ENCODE measurements at places on chromosomes 13 and 19.

- DNase-seq, result no peak
Observed at GRCh38 chr19:30079200-30079599, 137.2 kb downstream of the URI1 start.

DNA sequence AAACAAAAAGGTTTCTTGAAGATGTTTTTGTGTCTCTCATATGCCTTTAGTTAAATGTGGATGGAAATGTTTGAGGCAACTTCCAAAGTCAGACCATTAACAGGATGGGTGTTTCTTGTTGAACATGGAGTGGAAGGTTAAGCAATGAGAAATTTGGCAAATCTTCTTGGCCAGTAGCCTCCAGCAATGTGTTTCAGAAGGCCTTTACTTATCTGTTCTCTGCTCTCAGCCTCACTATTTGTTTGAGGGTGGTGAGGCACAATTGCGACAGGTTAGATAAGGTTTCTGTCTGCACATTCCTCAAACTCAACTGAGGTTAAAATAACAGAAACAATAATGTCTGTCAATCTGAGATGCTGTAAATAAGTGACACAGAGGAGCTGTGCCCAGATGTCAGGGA is 1019.0 kb downstream of the DIAPH3 start:
- DNase-seq, result no peak

DNA sequence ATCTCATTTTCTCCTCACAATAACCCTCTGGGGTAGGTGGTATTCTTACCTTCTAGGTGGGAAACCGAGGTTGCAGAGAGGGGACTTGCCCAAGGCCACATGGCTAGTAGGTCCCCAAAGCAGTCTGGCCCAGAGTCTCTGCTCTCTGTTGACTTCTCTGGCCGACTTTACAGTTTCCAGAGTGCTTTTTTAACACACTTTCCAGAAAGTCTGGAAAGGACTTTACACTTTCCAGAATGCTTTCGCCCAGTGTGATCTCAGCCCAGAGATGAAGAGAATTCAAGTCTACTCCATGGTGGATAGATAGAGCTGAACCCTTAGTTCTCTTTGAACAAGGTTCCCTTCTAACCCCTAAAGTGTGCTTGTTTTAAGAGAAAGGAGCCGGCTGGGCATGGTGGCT is 12.2 kb downstream of the ARHGAP35 start:
- DNase-seq, result no peak

DNA sequence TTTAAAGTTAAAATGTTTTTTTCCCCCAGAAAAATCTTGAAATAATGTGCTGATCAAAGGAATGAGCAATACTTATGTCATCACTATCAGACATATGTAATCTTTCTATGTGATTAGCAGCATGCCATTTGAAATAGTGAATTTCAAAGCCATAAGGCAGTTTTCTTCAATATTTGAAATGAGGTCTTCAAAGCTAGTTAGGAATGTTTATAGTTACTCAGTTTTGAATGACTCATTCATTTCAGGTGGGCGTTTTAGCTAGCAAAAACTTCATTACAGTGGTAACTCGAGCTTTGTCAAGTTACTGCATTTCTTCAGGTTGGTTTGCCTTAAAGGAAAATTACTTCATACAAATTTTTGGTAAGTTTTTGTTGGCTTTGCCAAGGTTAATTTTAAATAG is 102.1 kb downstream of the ATP8A2 start:
- DNase-seq, result no peak

GRCh38 chr19:6108721-6109633 is 1.3 kb downstream of the RFX2 start:
- no peak for DNase-seq

- no peak for DNase-seq
Observed at GRCh38 chr13:36919833-36920615, at the start of gene SMAD9. SMAD9 (minus strand) TSS chr13:36920238; CDS start chr13:36879689, 40,549 bp downstream.

- DNase-seq, result no peak
Observed at GRCh38 chr13:33352041-33352440, 66.5 kb upstream of the STARD13 start.

DNA sequence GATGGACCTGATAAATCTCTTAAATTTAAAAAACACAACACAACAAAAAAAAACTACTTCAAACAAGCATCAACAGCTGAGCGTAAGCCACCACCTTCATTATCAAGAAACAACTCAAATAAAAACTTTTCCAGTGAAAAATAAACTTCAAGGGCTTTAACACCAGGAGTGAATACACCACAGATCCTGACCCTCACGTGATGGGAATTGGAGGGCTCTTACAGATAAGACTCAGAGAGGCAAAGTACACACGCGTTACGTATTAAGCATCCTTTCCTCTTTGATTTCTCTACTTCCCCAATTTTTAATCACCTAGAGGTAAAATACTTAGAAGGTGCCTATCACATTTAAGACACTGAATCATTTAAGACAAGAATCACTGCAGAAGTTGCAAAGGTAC is 573 bp upstream of the STARD13 start:
- DNase-seq, result no peak
